ENCODE measurements at places on chromosomes 6 and 20.
A peak's percentile ranks its signal among the peaks of the same experiment; 100 is the strongest.

DNA sequence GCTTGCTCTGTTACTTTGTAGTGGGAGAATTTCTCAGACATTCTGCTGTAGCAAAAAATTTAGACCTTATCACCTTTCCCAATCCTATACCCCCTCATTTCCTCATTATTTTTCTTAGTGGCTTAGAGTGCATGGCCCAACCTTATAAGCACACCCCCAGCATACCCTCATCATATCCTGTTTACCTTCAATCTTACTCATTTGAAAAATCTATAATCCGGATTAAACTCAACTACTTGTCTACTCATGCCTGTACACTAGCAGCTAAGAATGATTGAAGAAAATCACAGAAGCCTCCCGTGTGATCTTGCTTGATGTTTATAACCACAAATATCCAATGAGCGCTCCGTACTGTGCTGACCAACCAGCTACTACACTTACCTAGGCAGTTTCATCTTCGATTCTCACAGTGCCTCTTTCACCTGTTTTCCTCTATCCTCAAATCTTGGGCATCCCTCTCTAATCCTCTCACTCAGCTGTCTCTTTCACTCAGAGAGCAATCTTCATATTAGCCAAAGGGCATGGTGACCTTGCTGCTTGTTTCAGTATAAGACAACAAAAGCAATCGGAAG lies 36.6 kb downstream of the AIG1 start:
- no peak for DNase-seq

GRCh38 chr6:46954837-46955451 lies 33.2 kb upstream of the ADGRF5 start:
- no peak for DNase-seq

GRCh38 chr20:14860410-14860814 lies 523.0 kb upstream of the FLRT3 start:
- DNase-seq: no peak

DNA sequence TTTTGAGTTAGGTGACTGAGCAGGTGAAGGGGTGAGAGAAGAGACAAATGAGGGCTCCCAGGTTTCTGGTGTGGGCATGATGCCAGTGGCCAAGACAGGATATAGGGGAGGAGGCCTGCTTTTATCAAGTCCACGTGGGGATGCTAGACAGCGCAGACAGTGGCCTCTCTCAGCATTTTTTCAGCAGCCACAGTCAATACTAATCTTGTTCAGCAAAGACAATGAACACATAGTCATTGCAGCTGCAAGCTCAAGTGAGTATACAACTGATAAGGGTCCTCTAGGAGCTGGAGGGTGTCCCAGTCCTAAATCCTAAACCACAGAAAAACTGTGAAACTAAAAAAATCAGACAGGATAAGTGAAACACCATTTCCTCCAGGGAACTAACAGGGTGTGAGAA lies 48.6 kb downstream of the UQCC1 start:
- DNase-seq: no peak

DNA sequence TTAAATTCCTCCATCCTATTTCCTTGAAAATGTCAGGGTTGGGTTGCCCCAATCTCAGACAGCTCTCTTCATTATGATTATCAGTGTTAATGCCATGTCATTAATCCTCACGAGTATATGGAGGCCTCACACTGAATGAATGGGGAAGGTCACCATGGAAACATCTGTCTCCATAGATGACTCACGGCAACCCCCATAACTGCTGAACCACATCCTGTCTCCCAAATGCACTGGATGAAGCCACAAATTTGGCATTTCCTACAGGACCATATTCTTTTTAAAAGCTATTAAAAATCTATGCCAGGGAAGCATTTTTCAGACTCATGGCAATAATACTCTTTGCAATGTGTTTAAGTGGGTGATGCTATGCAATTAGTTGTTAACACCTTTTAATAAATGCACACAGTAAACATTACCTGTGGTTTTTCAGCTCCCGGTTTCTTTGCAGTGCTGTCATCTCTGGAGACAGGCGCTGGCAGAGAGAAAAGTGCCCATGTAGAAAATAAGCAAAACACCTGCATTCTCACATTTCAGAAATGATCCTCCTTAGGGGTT lies 80.1 kb upstream of the PTPRK start:
- DNase-seq: no peak

DNA sequence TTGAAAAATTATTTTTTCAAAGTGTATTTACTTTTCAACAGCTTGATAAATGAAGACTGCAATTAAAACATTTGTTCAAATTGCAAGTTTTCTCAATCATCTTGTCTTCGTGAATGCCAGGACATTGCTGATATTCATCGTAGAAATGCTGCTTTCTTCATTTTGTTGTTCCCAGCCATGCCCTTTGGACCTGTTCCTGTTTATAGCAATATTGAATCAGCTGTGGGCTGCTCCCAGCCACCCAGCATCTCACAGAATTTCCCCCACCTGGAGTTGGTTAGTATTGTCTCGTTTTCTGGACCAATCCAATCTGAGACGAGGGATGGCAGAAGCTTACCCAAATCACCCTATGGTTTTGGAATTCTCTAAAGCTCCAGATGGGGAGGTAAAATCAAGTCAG lies 40.8 kb downstream of the SLC22A2 start:
- no peak for DNase-seq

GRCh38 chr20:38108438-38108985 lies 56.6 kb downstream of the TGM2 start:
- DNase-seq: no peak

DNA sequence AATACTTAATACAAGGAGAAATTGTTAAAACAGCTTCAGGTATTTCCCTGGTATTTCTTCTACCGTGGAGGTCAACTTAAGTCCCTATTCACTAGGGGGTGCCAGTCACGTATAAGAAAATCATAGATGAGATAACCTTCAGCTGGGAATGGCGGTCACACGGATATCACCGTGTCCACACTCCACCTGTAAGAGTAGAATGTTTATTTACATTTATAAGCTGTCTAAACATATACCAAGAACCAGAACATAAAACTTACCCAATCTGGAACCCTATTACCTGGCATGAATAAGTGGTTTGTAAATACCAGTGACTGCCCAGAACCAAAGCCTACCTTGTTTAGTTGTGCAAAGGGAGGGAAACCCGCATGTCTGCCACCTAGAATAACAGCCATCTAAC lies 1.9 kb upstream of the ELOVL4 start:
- DNase-seq: no peak

DNA sequence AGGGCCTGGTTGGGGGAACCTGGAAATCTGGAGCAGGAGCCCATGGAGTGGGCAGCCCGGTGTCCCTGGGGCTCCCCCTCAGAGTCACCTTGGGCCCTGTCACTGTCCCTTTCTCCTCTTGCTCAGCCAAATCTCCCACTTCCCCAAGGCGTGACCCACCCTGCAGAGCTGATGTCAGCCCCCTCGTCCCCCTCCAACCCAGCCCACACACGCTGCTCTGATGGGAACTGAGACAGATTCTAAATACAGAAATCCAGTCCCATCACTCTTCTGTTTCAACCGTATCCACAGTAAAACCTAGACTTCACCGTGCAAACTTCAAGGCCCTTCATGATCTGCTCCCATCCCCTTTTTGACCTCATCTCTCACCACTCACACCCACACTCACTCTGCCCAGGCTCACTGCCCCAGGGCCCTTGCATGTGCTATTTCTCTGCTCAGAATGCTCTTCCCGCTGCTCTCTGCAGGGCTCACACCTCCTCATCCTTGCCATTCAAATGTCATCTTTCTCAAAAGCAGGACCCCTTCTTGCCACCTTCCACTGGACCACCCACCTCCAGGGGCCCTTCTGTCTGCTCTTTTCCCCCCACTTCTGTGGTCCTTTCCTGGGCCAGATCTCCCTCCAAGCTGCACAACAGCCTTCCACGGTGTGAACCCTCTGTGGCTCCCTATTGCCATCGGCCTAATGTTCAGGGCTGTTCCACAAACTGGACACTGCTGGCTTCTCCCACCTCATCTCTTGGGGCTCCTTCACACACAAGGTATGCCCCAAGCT lies 16.6 kb downstream of the TGM2 start:
- no peak for DNase-seq

GRCh38 chr20:23484081-23484480 lies 6.8 kb upstream of the CST8 start:
- no peak for DNase-seq

GRCh38 chr6:159655409-159655988 lies 37.5 kb downstream of the SOD2 start:
- DNase-seq: no peak

- no peak for DNase-seq
Observed at GRCh38 chr6:166253281-166253681, 54.9 kb downstream of the PRR18 start.

GRCh38 chr6:43129434-43130194 lies 41.5 kb upstream of the SRF start:
- no peak for DNase-seq

DNA sequence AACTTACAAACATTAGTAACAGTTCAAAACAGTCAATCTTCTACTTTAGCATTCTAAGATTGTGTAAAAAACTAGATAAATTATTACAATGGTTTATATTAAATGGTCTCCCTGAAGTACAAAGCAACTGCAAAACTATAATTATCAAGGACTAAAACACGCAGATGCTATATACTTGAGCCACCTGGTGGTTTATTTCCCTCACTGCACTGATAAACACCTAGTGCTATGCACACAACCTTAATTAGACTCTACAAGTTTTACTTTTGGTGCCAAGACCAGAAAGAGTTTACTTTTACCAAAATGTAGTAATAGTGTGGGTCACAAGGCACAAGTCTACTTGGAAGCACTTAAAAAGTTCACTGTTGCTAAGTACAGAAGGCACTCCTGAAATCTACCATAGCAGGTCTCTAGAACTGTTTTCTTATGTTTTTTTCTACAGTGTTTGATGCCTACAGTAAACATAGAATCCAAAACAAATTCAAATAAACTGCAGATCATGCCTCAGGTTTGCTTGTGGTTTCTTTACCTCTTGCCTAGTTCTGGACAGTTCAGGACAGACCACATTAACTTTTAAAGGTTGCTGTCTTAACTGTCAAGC lies 49.2 kb downstream of the GMDS start:
- DNase-seq: no peak

GRCh38 chr6:66926060-66926459 lies 1219.0 kb upstream of the EYS start:
- no peak for DNase-seq

GRCh38 chr6:132797951-132798868 lies at the start of gene SLC18B1:
Gene SLC18B1, minus strand, starts transcription at chr6:132798637. Its CDS starts 181 bp downstream, at chr6:132798456.
- DNase-seq: peak; percentile 11

- no peak for DNase-seq
Observed at GRCh38 chr20:58647796-58648501, 3.1 kb upstream of the STX16 start.

DNA sequence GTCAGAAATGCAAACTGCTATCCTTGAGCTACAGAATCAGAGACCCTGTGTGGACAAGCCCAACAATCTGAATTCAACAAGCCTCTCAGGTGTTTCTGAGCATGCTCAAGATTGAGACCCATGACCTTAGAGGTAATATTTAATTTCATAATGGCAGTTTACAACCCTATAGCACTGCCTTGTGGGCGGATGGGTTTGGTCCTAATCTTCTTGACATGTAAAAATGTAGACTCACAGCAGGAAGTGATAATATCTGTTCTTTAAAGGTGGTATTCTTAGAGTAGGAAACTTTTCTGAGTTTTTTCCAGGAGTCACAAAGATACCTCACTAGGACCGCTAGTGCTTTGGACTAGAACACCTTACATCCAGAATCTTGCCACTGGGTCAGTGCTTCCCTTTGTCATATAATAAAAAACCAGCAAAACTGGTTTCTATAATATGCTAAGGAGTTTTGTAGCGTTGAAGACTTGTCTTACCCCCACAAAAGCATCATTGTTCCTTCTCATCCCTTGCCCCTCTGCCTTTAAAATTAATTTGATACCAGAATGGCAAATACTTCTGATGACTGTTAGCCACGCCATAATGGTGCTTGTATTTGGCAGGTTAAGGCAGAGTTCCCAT lies 52.6 kb downstream of the E2F3 start:
- DNase-seq: no peak

- DNase-seq: no peak
Observed at GRCh38 chr20:52572687-52573086, 381.1 kb upstream of the ZFP64 start.

- DNase-seq: no peak
Observed at GRCh38 chr20:50413088-50413500, 97.1 kb upstream of the PTPN1 start.

GRCh38 chr6:44651604-44652003 lies 264.1 kb downstream of the CDC5L start:
- no peak for DNase-seq

DNA sequence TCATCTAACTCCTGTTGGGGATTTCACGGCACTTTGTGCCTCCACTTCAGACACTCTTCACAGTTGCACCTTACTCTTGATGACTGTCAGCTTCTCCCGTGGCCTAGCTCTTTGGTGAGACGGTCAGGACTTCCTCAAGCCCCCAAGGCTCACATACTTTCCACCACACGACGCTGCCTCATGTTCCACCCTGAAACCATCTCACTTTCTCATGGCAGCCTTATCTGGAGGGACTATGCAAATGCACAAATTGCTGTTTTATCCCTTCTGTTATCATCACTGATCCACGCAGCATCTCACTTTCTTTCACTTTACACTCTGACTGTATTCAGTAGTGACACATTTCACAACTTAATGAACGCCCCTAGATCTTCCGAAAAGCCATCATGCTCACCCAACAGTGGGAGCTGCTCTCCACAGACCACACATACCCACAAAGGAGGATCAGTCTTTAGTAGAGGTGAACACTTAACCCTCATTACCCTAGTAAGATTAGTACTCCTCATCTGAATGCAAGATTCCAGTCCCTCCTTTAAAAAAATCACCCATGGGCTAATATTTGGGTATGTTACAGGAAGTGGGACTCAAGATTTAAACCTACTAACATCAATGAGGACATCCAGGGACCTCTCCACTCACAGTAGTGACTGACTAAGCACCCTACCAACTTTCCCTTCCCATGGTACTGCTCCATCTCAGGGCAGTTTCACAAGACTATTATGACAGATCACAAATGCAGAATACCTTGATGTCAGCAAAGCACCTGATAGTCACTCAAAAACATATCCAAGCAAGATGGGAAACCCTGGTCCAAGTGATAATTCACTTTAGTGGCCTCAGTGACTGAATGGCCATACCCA lies 35.4 kb downstream of the FYN start:
- no peak for DNase-seq

GRCh38 chr6:160069050-160069454 lies 52.6 kb upstream of the SLC22A1 start:
- DNase-seq: no peak

DNA sequence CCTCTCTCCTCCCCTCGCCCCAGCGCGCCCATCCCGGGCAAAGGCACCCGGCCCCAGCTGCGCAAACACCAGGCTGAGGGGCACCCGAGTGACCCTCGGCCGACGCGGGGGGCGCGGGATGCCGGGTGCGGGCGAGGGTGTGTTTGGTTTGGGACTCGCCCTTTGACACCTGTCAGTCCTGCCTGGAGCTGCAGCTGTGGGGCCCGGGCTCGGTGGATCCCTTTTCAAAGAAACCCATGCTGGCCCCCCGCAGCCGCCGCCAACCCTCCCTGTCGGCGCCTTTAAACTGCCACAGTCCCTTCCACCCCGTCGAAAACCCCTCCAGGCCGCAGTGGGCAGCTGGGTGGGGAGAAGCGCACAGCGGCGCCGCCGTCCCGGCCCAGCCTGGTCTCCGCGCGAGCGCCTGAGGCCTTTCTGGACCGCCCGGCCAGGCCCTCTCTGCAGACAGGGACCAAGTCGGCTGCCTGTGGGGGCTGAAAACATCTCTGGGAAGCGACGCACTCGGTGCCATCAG lies 5.5 kb downstream of the FOXQ1 start:
- DNase-seq: no peak

- DNase-seq: no peak
Observed at GRCh38 chr6:3509336-3509735, 52.5 kb upstream of the SLC22A23 start.

- DNase-seq: no peak
Observed at GRCh38 chr6:113073611-113074191, 726.6 kb downstream of the RFPL4B start.

GRCh38 chr6:146865756-146866379 lies 267.1 kb downstream of the ADGB start:
- DNase-seq: no peak

All from activated CD4-positive, CD25-positive, alpha-beta regulatory T cell (primary cell).